Glutamatergic neuron (in vitro differentiated cells): ENCODE measurements at places on chromosomes 3 and 15.

DNA sequence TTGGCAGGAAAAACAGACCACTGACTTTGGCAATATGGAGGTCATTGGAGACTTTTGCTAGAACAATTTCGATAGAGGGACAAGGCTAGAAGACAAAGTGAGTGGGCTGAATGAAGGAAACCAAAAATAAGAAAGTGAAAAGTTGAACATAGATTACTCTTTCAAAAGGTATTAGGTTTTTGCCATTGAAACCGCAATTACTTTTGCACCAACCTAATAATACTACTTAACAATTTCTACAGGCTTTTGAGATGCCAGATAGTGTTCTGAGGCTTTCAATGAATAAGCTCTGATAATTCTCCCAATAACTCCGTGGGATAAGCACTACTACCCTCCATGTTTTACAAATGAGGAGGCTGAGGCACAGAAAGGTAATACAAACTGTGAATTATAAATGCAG, 85.0 kb downstream of the MDFIC2 start:
- DNase-seq: no peak

GRCh38 chr3:27613846-27614500, 108.2 kb downstream of the EOMES start:
- no peak for DNase-seq

DNA sequence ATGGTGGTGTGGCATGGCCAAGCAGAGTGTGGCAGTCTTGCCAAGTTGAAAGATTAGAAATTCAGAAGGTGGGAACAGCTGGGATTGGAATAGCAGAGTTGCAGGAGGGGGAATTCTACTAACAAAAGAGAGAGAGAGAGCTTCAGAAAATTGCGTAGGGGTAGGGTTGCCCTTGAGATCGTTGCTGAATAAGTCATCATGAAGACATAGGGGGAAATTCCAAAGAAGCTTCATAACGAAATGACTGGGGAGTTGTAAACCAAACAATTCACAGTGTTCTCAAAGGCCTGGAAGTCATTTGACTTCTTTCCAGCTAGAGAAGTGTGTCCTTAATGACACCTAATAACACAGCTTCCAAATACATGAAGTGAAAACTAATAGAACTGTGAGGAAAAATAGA, 26.3 kb upstream of the TIPARP start:
- DNase-seq: no peak

DNA sequence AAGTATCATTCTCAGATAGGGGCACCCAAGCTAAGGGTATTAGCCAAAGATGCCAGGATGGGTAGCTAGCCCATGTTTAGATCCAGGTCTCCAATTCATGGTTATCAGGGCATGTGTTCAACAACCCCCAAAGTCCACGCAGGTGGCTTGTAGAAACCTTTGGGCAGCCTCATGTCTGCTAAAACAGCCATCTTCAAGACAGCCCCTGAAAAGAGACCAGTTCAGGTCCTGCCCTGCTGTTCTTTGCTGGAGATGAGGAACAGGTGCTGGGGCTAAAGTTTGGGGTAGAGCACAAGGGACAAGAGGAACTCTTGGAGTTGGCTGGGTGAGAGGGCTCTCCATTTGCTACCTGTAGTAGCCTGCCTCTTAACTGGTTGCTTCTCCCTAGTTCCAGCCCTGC, 4.6 kb downstream of the PPM1M start:
- no peak for DNase-seq

- no peak for DNase-seq
Observed at GRCh38 chr3:38247366-38248035, 18.1 kb upstream of the SLC22A13 start.

DNA sequence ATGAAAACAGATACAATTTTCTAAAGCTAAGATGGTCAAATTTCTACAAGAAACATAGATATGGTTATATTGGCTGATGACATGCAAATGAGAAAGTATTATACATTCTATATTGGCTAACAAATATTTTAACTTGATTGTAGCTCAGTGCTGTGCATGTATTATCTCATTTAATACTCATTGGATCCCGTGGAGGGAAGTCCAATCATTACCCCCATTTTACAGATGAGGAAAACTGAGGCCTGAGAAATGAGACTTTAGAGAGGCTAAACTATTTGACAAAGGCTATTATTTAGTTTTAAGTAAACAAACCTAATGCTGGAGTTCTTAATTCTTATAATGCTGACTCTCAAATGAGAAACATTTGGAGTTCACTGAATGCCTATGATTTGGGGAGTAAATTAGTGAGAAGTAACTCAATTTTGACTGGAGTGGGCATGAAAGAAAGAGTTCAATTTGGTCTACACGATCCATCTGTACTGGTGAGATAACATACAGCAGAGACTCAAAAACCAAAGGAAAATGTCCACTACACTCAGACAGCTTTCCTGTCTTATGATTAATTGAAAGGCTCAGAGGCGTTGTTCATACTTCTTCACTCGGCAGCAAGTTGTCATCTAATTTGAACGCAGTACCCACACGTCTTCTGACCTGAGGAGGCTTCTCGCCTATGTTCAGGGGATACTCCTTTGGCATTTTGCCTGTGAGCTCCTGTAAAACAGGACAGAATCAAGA, 72.2 kb upstream of the LMOD3 start:
- no peak for DNase-seq

DNA sequence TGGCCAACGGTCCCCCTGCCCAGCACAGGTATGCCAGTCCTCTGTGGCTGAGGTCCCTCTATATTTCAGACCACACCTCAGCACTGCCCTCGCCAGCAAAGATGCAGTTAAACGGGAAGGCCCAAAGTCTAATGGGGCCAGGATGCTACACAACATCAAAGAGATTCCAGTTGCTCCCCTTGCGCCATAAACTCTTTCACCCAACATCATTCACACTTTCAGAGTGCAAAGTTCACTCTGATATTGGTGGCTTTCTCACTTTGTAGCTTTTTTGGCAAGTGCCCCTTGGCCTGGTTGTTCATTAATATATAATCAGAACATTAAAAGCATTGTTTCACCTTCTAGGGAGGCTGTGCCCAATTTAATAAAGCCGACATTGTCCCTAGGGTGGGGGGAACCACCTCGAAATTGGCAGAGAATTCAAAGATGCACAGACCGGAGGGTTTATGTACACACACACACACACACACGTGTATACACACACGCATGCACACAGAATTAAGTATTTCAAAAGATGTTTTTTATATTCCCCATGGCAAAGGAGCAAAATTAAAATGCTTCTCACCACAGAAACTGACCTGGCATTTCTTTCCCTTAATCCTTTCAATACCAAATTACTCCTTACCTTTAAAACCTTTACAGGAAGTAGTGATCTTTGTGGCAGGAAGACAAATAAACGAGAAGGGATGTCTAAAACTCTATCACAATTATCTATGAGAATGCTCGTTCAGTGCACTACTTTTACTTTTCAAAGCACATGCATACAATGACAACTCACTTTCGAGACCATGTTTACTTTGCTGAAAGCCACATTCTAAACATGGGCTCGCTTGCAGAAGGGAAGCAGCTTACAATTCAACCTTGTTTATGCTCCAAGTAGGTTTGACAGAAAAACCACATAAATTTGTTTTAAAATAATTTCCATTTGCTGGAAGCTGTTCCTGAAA, 19.5 kb downstream of the LRIG1 start:
- no peak for DNase-seq

DNA sequence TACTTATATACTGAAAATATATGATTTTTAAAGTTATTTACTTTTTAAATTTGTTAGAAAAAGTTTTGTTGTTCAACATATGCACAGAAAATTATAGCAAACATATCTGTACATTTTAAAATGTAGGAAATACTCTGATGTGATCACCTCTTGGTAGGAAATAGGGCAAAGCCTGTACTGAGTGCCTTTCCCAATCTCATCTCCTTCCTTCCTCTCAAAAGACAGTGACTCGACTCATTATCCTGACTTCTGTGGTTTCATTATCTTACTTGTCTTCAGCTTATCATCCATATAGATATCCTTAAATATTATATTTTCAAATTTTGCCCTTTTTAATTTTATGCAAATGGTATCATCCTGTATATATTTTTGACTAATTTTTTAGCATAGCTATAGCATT, 18.4 kb upstream of the ALCAM start:
- no peak for DNase-seq

- DNase-seq: no peak
Observed at GRCh38 chr3:61381745-61382392, 130.6 kb upstream of the FHIT start.

GRCh38 chr3:190973771-190974170, 111.3 kb upstream of the GMNC start:
- DNase-seq: no peak

DNA sequence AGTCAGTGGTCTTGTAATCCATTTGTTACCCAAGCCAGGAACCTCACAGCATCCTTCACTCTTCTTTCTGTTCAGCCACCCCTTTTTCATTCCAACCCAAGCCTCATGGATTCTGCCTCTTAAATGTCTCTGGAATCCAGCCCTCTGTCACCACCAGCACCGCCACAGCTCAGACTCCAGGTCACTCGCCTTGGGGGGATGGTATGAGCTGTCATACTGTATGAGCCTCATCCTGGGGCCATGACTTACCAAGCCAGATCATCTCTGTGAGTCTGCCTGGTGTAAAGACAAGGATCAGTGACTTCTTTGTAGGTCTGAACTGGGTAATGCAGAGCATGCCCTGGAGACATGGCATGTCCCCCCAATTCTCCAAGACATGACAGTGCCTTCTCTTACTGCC, 79.6 kb downstream of the PGPEP1L start:
- DNase-seq: no peak

DNA sequence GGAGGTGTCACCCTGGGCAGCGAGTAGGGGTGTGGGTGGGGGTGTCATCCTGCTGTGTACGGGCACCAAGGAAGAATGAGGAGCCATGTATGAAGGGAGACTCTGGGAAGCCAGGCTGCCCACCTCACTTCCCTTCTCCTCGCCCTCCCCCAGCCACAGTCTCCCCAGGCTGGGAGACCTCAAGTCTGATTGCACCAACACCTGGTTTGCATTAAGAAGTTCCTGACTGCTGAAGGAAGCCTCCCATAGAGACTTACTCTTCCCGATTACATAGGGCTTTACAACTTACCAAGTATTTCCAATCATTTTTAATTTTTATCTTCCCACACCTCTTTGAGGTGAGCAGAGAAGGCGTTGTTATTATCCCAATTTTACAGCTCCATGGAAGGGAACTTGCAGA, 29.5 kb upstream of the SMAD3 start:
- DNase-seq: no peak

- DNase-seq: no peak
Observed at GRCh38 chr3:162491952-162492351, 995.3 kb downstream of the OTOL1 start.

DNA sequence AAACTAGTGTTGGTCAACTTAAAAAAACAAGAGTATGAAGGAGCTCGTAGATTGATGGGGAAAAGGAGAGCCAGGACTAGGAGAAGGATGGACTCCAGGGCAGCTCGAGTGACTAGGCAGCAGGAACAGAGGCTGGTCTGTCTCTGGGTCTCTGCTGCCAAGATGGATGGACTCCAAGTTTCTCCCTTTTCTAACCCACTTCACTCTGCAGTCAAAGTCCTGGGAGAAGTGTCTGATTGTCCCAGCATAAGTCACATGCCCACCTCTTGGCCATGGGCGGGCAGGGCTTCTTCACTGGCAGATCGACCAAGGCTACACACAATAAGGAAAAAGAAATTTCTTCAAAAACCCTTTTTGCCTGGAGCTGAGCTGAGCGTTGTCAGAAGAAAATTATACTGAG, 9.2 kb upstream of the EPB42 start:
- no peak for DNase-seq

- no peak for DNase-seq
Observed at GRCh38 chr3:196991581-196992460, 23.2 kb upstream of the PIGZ start.

- DNase-seq: no peak
Observed at GRCh38 chr15:47756872-47757271, 39.6 kb downstream of the SEMA6D start.
